ENCODE measurements at places on chromosomes 2 and 18.

DNA sequence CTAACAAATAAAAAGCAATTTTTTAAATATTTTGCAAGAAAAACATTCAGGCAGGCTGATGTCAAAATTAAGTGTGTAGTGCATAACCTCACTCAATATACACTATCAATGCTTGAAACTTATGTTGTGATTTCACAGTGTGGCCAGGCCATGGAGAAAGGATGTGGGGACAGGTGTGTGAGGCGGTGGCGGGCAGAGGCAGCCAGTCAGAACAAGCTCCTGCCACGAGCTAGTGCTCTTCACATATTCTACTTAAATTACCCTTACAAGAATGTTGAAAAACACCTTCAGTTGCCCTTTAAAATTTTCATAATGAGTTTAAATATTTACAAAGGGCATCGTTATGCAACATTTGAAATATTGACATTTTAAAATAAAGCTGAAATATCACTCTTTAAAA, 43.2 kb downstream of the CYB5A start:
- no peak for DNase-seq

- DNase-seq = no peak
Measured at GRCh38 chr2:46072101-46072820, 224.9 kb upstream of the EPAS1 start.

DNA sequence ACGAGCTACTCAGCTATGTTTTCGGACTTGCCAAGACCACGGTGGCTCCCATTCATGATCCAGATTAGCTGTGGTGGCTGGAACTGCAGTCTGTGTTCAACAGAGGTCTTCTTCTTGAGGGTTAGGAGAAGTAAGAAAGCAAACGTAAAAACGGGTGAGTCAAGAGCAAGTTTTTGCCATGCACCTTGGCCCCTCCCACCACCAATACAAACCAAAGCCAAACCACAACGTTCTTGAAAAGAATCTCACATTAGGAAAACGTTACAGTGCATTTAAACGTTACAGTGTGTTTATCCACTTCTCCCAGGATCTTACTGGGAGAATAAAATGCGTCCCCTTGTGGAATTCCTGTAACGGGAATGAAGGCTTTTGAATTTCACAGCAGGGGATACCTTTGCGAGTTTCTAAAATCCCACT, 725 bp downstream of the FBXO48 start:
- DNase-seq = no peak

GRCh38 chr2:222715742-222716141, 44.3 kb downstream of the MOGAT1 start:
- DNase-seq = no peak

DNA sequence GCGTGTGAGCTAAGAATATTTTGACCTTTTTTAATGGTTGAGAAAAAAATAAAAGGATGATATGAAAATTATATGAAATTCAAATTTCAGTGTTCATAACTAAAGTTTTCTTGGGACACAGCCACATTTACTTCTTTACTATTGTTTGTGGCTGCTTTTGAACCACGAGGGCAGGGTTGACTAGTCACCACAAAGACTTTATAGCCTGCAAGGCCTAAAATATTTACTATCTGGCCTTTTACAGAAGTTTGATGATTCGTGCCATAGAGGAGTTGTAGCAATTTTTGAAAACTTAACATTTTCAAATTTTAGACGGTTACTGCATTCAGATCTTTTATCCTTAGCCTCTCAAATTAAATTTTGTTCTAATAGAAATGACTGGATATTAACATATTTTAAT, 69.9 kb downstream of the LIMS1 start:
- DNase-seq = no peak
